Occipital lobe (tissue), 3 donors: ENCODE measurements at places on chromosomes 11 and 22. TPM values are rescaled to one million over a fixed set of nuclear protein-coding genes. Genes with fewer than 3 reads are reported as not detected.

GRCh38 chr11:64568041-64568571 is 22.9 kb upstream of the SLC22A12 start:
- DNase-seq = no peak

The HORMAD2 gene
- total RNA-seq = 0.78 TPM

GRCh38 chr22:41863472-41863871 is 30.6 kb downstream of the SREBF2 start:
- no peak for DNase-seq

The NFAM1 gene
- total RNA-seq = 0.62 TPM

GRCh38 chr22:46537225-46537945 is at the start of gene CELSR1:
CELSR1 (minus strand) TSS chr22:46537620; CDS start chr22:46537170, 450 bp downstream.
- no peak for DNase-seq

GRCh38 chr11:44628730-44629700 is 63.6 kb downstream of the CD82 start:
- DNase-seq = no peak

DNA sequence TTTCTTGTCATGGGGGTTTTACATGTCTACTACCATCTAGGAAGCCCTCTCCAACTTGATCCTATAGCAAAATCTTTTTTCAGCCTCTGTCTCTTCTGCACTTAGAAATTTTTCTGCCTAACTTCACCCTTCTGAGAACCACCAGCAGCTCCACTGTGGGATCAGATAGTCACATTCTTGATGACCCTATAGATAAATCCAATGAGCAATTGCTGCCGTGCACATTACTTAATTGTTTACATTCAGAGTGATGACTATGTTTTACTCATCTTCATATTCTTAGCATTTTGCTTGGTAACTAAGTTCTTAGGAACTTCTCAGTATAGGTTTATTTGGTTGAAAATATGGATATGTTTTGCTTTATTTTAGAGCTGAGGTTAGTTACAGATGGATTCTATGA is 12.4 kb upstream of the ETS1 start:
- DNase-seq = no peak

DNA sequence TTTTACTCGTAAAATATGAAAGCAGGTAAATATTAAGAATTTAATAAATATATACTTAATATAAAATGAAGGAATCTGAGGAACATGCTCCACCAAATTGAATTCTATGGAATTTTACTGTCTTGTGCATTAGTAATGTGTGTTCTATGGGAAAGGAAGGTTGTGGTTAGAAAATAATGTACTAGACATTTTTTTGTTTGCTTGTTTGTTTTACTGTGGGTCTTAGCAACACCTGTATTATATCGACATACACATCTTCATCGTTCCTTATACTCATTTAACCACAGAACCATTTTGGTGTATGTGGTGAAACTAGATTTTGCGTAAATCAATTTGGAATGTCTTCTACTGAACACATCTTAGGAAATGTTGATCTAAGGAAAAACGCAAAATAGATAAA is 114.1 kb upstream of the MTMR2 start:
- DNase-seq = no peak

GRCh38 chr11:115873813-115874212 is 369.6 kb upstream of the CADM1 start:
- no peak for DNase-seq

- no peak for DNase-seq
Observed at GRCh38 chr22:37804352-37804880, 3.3 kb upstream of the GCAT start.

DNA sequence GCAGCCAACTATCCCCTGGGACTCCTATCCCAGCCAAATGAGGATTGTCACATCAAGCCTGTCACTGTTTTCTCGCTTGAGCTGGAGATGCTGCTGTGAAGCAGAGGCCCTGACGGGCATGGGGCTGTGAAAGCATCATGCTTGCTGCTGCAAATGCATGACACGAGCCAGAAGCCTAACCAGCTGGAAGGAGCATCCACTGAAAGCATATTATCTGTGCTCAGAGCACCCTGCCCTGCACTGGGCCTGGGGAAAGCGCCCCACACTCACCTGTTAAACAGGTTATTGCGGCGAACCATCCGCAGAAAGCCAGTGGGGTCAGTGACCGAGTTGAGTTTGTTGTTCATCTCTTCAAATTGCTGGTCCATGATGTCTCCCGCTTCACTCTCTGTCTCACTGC is 110.9 kb upstream of the PITPNB start:
- DNase-seq = no peak

- no peak for DNase-seq
Observed at GRCh38 chr11:15793043-15793996, 563.0 kb downstream of the SOX6 start.

DNA sequence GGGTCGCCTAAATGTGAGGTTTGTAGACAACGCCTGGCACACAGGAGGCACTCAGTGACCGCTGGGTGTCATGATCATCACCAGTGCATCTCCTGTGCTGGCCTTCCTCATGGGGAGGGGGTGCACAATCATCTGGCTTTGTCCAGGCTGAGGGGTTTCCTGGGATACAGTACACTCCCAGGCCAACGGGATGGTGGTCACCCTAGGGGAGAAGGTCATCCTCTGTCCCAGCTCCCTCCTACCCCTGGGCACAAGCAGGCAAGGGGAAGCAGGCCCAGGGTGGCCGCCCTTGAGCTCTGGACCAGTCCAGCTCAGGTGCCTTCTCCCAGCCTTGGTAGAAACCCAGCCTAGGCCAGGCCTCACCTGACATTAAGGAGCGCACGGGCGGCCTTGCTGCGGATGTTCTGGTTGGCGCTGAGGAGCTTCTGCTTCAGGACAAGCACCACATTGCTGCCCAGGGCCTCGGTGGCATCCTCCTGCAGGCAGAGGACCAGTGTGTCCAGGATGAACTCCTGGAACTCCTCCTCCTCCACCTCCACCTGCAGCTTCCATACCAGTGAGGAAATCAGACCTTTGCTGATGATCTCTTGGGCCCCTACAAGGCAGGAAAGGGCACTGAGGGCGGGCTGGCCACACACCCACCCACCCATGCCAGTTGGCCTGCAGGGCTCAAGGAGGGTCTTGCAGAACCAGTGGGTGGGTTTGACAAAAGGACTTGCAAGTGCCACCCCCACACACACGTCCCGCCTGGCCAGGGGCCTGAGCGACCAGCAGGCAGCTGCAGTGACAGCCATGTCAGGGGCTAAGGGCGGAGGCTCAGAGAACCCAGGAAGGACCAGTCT is 6.6 kb upstream of the GNAZ start:
- no peak for DNase-seq

GRCh38 chr11:117232911-117233409 is 489 bp downstream of the RNF214 start:
- no peak for DNase-seq

DNA sequence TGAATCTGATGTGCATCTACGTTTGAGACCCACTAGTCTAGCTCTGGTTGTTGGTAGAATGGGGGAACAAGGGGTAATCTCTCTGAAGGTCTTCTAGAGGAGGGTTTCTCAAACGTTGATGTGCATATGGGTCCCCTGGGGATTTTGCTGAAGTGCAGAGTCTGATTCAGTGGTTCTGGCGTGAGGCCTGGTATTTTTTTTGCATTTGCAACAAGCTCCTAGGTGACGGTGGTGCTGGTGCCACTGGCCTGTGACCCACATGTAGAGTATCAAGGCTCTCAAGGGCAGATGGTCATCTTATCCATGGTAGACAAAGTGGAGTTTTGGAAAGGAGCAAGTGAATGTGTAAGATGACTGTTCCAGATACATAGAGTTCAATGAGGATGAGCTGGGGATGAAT is 97.1 kb downstream of the CEP164 start:
- no peak for DNase-seq

GRCh38 chr11:125070699-125071254 is 7.7 kb downstream of the SLC37A2 start:
- no peak for DNase-seq

- DNase-seq = no peak
Observed at GRCh38 chr11:130094614-130095013, 24.9 kb downstream of the APLP2 start.

DNA sequence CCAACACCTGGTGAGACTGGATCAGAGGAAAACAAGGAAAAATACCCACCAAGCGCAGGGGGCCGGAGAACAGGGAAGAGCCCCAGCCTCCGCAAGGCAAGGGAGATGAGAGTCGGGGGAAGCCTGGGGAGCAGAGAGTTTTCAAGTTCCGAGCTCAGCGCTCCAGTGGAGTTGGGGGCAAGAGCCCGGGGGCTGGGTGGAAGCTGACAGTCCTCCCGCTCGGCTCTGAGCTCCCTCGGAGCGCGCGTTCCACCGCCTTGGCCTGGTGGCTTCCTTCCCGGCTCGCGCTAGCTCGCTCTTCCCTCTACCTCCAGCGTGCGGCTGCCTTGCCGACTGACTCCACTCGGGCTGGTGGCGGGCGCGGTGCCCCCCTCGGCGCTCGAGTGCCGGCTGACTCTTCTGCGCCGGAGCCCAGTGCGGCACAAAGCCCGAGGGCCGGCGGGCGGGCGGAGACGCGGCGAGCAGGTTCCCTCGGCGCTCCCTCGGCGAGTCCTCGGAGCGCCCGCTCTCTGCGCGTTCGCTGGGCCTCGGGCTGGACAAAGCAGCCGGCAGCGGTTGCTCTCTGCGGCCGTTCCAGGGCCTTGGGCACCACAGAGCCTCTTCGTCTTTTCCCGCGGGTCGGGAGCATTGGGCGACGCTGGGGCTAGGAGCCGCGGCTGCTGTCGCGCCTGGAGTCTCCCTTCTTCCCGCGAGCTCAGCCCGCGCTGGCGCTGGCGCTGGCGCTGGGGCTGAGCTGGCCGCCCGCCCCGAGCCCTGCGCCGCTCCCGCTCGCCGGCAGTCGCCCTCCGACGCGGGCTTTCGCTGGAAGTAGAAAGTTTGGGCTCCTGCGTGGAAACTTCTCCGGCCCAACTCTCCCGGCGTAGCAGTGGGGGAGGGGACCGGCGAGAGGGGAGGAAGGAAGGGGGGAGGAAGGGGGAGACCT is 1.0 kb downstream of the PAX6 start:
- DNase-seq = no peak

- DNase-seq = no peak
Observed at GRCh38 chr22:36900880-36901279, 12.5 kb upstream of the CSF2RB start.

GRCh38 chr11:109304159-109304558 is 117.8 kb upstream of the C11orf87 start:
- DNase-seq = no peak

GRCh38 chr11:46712874-46713576 is 6.0 kb upstream of the F2 start:
- DNase-seq = no peak
